ENCODE measurements at places on chromosomes 1 and 21.

DNA sequence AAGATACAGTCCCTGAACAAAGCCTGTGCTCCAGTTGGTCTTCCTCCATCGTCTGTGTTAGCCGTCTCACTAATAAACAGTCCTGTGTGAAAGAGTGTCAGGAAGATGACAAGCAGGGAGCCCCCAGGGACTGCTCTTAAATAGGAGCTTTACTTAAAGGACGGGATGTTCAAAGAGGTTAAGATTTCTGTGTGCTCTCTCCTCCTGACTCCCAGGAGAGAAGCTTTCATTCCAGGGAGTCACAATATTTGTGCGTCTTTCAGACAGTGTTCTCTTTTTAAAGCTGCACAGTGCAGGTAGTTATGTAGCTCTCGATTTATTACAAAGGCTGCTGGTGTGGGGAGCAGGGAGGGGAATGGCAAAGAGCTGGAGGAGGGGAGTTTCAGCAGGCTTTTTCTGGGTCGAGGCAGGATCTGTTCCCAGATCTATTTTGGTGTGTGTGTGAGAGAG, 43.5 kb downstream of the STYXL2 start:
- no peak for DNase-seq

DNA sequence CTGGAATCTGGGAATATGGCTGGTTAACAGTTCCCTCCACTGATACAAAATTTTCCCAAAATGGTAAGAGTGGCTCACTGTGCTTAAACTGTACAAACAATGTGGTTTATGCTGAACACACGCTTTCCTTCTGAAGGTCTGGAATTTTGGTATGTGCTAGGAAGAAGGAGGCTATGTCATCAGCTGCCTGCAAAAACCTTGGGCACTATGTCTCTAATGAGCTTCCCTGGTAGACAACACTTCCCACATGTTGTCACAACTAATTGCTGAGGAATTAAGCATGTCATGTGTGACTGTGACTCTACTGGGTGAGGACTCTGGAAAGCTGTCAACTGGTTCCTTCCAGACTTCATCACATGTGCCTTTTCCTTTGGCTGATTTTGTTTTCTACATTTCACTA, 29.2 kb downstream of the IPP start:
- DNase-seq = no peak

- DNase-seq = no peak
Measured at GRCh38 chr1:69081668-69082067, 486.1 kb upstream of the LRRC7 start.

- DNase-seq = no peak
Measured at GRCh38 chr1:174786760-174787159, 213.0 kb upstream of the CACYBP start.

DNA sequence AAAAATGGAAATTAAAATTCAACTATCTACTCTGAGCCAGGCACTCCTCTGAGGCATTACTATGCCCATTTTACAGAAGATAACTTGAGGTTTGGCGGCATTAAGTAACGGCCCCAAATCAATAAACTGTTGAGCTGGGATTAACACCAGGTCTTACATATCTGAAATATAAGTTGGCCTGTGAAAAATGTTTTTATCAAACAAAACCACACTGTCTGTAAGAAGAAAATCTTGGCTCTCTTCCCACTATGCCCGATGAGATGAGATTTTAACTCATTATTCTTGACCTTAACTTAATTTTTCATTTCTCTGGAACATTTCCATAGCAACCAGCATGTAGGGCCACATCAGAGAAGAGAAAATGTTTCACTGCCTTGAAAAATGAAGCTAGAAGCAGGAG, 21.8 kb downstream of the RC3H1 start:
- no peak for DNase-seq
